ENCODE measurements at places on chromosomes 7 and 10.

GRCh38 chr7:29342761-29343160, 148.2 kb downstream of the CHN2 start:
- no peak for DNase-seq

- DNase-seq = no peak
Observed at GRCh38 chr7:25118048-25118753, 6.9 kb downstream of the CYCS start.

- no peak for DNase-seq
Observed at GRCh38 chr7:1940402-1940786, 270.3 kb downstream of the ELFN1 start.

GRCh38 chr7:85095366-85095765, 91.5 kb downstream of the SEMA3D start:
- DNase-seq = no peak

GRCh38 chr7:70812511-70812910, 319.4 kb upstream of the GALNT17 start:
- no peak for DNase-seq

- DNase-seq = no peak
Observed at GRCh38 chr7:32532716-32533115, 37.4 kb downstream of the AVL9 start.

- no peak for DNase-seq
Observed at GRCh38 chr10:78255796-78256638, 222.4 kb downstream of the RPS24 start.

- DNase-seq = no peak
Observed at GRCh38 chr10:3710764-3711163, 74.2 kb downstream of the KLF6 start.

DNA sequence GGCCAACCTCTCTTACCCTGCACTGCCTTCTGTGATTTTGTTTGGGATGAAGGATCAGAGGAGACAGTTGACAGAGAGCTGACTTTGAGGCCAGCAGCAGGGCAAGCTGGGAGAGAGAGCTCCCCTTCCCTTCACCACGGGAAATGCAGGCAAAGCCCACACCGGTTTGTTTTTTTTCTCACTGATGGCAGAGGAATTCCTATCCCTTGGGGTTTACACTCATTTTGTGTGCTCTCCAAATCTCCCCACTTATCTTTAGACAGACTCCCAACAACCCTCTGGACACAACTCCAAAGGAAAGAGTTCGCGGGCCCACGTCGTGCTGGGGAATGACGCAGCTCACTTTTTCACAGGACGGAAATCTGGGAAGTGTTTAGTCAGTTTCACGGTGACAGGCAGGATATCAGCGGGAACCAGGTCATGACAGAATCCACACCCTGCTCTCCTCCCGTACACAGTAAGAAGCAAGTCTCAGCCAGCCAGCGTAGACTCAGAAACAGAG, 68.3 kb upstream of the FAM171A1 start:
- DNase-seq = no peak

- DNase-seq = no peak
Observed at GRCh38 chr7:151895008-151895630, 18.2 kb upstream of the PRKAG2 start.

DNA sequence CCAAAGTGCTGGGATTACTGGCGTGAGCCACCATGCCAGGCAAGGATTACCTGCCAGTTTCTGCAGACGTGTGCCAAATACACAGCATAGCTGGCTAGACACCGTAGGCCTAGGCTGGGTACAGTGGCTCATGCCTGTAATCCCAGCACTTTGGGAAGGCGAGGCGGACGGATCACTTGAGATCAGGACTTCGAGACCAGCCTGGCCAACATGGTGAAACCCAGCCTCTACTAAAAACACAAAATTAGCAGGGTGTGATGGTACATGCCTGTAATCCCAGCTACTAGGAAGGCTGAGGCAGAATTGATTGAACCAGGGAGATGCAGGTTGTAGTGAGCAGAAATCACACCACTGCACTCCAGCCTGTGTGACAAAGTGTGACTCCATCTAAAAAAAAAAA, 868 bp downstream of the RFC2 start:
- DNase-seq = no peak

- DNase-seq = no peak
Observed at GRCh38 chr7:100475549-100475948, 3.5 kb downstream of the TSC22D4 start.

DNA sequence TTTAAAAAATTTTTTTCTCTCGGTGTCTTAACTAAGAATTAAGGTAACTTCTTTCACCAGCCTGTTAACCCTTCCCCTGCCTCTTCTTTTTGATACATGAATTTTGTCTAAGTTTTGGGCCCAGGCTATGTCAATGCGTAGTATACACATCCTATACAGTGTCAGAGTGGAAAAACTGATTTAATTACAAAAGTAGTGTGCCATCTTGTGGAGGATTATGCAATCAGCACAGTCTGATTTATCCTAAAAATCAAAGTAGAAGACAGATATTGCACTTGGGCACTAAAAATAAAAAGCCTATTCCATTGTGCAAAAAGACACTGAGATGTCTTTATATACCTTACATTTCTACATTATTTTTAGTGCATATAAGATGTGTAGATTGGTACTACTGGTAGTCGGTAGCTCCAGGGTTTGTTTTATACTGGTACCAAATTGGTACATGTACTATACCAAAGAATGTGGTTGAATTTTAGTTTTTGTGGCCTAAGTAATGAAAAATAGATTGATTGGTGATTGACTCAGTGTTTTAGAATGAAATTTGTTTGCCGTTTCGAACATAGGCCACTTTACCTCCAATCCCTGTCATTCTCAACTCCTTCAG, 96.6 kb downstream of the MKLN1 start:
- DNase-seq = no peak

GRCh38 chr10:17854044-17854652, 45.0 kb downstream of the MRC1 start:
- DNase-seq = no peak

GRCh38 chr7:66452165-66452564, 176.5 kb upstream of the KCTD7 start:
- DNase-seq = no peak

- no peak for DNase-seq
Observed at GRCh38 chr7:131057015-131057793, 270.5 kb upstream of the MKLN1 start.

DNA sequence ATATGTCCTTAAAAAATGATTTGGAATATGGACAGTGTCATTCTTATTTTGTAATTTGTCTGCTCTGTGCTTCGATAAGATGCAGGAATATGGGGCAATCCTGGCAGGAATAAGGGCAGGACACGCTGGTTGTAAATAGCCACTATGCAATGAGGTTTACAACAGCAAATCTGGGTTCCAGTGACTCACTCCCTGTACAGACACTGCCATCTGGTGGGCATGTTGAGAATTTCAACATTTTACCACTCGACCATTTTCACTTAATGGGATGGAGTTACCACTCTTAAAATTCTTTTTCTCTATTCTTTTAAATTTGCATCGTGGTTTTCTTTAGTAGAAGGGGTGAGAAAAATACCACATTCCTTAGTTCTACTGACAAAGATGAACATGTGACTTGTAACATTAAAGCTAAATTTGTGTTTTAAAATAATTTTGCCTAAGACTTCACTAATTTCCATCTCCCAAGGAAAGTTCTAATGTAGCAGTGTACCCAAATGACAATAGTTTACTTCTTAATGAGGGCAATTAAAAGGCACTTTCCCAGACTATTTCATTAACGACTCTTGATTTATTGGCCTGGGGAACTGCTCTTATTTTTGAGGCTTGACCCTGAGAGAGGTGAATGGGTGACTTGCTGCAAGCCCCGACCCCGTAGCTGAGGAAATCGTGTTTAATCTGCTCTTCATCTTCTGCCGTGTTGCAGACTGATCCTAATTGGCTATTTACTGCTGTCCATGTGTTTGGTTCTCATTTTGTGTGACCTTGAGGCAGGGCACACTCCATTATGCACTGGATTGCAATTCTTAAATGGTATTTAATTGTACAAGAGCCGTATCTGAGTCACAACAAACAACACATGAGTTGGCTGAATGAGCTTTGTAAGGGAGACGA, 173.6 kb upstream of the IMMP2L start:
- DNase-seq = no peak

DNA sequence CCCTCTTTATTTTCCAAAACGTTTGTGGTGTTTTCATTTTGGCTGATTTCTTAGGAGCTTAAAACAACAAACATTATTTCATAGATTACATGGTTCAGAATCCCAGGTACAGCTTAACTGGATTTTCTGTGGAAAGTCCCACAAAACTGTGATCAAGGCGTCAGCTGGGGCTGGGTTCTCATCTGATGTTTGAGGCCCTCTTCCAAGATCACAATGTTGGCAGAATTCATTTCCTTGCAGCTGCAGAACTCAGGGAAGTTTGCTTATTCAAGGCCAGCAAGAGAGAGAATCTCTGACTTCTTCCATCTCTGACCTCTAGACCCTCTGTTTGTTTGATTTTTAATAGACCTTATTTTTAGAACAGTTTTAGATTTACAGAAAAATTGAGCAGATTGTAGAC, 108.4 kb upstream of the AGK start:
- DNase-seq = no peak

GRCh38 chr7:110534241-110534931, 556.5 kb upstream of the LRRN3 start:
- no peak for DNase-seq

DNA sequence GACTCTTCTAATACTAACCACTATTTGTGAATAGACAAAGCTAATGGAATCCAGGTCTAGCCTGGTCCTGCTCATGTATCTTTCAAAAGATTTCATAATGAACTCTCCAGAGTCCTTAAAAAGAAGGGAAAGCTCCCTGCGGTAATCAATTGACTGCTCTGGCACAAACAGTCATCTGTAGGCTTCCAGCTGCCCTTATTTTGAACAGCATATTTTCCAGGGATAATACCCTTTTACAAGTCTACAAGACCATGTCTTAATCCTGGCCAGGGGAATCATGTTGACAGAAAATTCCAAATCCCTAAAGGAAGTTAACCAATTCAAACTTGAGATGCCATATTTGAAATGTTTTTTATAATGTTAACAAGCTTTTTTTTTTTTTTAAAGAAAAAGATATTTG, 34.6 kb downstream of the ADAM12 start:
- no peak for DNase-seq

DNA sequence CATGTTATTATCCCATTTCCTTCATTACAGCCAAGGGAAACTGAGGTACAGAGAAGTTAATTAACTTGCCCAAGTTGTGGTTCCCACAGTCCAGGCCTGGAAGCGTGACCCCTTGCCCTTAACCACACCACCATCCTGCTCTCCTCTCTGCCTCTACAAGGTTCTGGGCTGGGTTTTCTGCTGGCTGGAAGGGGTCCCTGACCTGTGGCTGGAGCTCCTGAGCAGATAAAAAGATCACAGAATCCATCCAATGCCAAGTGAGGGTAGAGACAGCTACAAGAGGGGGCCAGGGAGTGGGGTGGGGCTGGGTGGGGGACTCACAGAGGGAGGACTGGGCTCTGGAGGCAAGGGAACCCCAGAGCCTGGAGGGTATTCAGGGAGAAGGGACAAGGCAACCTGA, 9.7 kb downstream of the ASB10 start:
- no peak for DNase-seq

- no peak for DNase-seq
Observed at GRCh38 chr10:44801383-44802327, 109.5 kb upstream of the TMEM72 start.

- no peak for DNase-seq
Observed at GRCh38 chr10:101725296-101726114, 30.5 kb upstream of the FBXW4 start.

DNA sequence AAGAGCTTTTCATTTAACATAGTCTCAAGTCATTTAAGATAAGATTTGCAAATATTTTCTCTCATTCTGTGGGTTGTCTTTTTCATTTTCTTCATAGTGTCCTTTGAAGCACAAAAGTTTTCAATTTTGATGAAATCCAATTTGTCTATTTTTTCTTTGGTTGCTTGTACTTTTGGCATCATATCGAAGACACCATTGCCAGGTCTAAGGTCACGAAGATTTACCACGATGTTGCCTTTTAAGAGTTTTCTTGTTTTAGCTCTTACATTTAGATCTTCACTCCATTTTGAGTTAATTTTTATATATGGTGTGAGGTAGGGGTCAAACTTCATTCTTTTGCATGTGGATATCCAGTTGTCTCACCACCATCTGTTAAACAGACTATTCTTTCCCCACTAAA, 34.7 kb downstream of the TMEM270 start:
- no peak for DNase-seq

- no peak for DNase-seq
Observed at GRCh38 chr10:127836176-127836575, 56.6 kb downstream of the CLRN3 start.

DNA sequence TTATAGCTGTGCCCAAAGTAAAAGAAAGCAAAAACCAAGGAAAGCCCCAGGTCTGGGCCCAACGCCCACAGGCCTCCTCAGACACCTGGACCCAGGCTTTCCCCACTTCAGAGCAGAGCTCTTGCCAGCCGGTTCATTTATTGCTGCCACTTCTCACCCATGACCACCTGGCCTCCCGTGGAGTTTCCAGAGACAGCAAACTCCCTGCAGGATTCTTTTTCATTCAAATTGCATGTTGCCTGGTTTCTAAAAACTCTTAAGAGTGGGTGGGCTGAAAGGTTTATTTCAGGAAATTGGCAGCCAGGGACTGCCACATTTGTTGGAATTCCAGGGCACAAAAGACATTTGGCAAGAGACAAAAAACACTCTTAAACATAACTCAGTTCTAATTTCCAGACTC, 4.7 kb downstream of the VOPP1 start:
- no peak for DNase-seq

- no peak for DNase-seq
Observed at GRCh38 chr7:152383341-152384234, 52.2 kb downstream of the KMT2C start.

DNA sequence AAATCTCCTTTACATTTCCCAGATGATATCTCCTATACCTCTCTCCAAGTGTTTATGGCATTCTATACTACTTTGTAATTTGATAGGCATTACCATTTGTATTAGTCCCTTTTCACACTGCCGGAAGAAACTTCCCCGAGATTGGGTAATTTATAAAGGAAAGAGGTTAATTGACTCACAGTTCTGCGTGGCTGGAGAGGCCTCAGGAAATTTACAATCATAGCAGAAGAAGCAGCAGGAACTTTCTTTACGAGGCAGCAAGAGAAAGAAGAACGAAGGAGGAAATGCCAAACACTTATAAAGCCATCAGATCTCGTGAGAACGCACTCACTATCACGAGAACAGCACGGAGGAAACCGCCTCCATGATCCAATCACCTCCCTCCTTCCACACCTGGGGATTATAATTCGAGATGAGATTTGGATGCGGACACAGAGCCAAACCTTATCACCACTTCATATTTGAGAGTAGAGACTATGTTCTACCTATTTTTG, 1194.6 kb downstream of the SORCS1 start:
- no peak for DNase-seq

- no peak for DNase-seq
Observed at GRCh38 chr10:91312382-91312733, 91.9 kb downstream of the PCGF5 start.

- DNase-seq = no peak
Observed at GRCh38 chr10:124904796-124905195, 37.1 kb upstream of the ZRANB1 start.

- no peak for DNase-seq
Observed at GRCh38 chr10:22294694-22295093, 21.5 kb upstream of the COMMD3 start.

DNA sequence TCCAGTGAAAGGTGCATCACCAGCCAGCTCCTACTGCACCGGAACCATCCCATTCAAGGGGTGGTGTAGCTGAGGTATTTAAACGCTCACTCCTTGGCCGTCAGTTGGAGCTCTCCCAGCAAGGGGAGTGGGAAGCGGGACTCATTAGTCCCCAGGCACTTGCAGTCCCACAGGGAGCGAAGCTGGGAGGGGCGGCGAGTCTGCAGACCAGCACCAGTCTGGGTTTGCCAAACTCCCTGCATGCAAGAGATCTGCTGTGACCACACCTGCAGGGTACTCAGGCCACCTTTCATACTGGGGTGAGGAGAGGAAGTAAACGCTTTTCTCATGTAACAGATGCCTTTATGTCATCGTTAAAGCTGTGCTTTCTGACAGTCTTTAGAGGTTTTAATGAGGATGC, 187.9 kb downstream of the PTPRN2 start:
- no peak for DNase-seq

All from right forelimb (tissue), 1 donor.